Hematopoietic multipotent progenitor cell (in vitro differentiated cells): ENCODE measurements at places on chromosomes 1 and 21.

GRCh38 chr21:46148106-46148505 lies 7.3 kb downstream of the FTCD start:
- no peak for DNase-seq

DNA sequence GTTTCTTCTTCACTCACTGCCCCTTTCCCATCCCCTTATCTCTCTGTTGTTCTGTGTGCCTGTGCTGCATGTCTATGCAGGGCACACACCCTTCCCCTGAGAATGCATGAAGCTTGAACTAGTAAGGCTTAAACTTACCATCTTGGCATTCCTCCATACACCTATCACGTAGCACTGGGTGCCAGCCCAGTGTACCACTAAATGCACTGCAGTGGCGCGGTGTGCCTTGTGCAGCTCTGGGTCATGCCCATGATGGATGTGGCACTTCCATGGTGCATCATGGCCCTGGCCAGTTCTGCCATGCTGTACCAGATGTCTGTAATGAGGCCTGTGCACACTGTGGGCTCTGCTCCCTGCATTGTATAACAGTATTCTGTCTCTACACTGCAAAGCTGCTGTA lies 10.7 kb downstream of the PTPRU start:
- DNase-seq = no peak

- DNase-seq = peak; percentile 53
These were observed 21.6 kb downstream of the LDLRAP1 start for GRCh38 chr1:25564777-25565574.

DNA sequence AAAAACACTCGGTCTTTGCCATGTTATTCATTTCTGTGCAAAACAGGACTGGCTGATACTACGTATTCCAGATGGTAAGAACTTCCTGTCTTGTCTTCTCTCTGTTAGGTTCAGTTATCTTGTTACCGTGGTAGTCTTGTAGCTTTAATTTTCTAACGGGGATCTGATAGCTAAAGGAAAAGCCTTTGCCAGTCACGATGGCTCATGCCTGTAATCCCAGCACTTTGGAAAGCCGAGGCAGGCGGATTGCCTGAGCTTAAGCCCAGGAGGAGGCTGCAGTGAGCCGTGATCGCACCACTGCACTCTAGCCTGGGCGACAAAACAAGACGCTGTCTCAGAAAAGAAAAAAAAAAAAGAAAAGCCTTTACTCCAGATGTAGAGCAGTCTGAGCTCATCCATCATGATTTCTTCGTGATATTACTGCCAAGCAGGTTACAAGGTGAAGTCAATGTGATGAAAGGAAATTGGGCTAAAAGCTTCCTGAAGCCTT lies 11.1 kb upstream of the MSTO1 start:
- peak; percentile 5 for DNase-seq

- no peak for DNase-seq
These were observed 422.6 kb downstream of the NUF2 start for GRCh38 chr1:163744301-163744887.

DNA sequence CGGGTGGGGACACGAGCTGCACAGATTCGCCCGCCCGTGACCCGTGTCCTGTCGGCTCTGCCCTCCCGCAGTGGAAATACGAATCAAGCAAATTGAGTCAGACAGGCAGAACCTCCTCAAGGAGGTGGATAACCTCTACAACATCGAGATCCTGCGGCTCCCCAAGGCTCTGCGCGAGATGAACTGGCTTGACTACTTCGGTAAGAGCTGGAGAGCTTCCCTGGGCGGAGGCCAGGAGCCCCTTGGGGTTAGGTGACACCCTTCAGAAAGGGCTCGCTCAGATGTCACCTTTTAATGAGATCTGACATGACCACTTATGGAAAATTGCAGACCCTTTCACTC lies 489 bp downstream of the CDCA8 start:
- DNase-seq = no peak

DNA sequence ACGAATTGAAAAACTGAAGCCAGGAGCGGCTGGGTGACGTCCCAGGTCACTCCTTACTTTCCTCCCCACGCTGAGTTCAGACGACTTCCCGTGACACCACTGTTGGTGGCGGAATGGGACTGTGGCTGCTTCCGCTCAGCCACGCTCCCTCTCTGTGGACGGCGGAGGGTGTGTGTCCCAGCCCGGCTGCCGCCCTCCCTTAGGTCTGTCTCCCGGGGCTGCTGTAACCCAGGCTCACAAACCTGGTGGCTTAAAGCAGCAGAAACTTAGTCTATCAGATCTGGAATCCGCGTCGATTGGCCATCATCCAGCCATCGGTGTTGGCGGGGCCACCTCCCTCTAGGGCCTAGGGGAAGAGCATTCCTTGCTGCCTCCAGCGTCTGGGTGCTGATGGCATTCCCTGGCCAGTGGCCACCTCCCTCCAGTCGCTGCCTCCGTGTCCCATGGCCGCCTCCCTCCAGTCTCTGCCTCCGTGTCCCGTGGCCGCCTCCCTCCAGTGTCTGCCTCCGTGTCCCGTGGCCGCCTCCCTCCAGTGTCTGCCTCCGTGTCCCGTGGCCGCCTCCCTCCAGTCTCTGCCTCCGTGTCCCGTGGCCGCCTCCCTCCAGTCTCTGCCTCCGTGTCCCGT lies 17.5 kb downstream of the TRPM2 start:
- DNase-seq = no peak

- no peak for DNase-seq
These were observed 39.3 kb downstream of the HLCS start for GRCh38 chr21:36926989-36927718.
